ENCODE measurements at places on chromosomes 2 and 18.

DNA sequence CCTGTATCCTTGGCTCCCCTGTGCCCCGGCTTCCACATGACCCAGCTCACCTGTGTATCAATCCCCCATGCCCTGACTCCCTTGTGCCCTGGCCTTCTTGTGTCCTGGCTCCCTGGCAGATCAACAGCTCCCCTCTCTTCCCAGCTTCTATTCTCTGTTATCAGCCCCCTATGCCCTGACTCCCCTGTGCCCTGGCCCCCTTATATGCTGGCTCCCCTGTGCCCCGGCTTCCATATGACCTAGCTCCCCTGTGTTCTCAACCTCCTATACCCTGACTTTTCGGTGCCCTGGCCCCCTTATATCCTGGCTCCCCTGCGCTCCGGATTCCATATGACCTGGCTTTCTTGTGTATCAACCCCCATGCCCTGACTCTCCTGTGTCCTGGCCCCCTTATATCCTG, 209.2 kb downstream of the LOXHD1 start:
- no peak for DNase-seq

DNA sequence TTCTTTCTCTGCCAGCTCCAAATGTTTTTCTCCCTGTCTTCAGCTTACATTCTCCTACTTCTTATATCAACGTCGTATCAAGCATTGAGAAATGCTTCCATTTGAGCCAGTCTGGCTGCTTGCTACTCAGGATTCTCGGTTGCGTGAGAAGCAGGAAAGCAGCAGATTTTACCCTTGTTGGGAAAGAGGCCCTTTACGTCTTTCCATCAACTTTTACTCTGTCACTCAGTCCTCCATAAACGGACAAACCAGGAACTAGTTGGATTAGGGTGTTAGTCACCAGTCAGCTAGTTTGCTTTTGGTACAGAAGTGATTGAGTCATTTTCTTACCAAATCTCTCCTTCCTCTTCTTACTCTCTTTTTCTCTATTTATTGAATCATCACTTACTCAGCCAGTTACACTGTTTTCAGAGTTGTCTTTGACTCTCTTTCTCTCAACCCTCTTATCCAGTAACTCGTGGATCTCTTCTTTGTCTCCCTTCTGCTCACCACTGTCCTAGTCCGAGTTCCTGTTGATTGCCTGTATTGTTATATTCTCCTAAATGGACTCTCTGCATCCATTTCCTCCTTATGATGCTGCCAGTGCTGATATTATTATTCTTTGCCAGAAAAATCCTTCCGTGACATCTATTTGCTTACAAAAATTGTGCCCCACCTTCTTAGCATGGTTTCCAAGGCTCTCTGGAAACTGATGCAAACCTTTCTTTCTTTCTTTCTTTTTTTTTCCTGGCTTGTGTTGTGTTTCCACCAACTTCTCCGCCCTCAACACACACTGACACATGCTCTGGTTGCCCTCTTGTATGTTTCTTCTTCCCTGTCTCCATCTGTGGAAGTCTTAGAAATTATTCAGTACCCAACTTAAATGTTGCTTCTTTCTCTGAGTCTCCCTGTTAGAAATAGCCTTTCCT, 61.5 kb downstream of the VRK2 start:
- DNase-seq = no peak

DNA sequence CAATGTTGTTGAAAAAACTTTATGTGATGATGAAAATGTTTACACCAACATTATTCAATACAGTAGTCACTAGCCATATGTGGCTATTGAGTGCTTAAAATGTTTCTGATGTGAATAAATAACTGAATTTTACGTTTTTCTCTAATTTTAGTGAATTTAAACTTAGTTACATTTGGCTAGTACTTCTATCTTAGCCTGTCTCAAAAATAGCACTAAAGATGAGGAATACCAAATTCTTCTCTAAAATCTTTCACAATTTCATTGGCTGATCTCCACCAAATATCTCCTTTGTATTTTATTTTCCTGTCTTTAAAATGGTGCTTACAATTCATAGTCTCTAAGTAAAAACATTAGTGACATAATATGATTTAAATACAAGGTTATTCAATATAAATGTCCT, 83.7 kb upstream of the RND3 start:
- DNase-seq = no peak

- no peak for DNase-seq
Measured at GRCh38 chr2:6970976-6971480, 53.8 kb downstream of the RNF144A start.

DNA sequence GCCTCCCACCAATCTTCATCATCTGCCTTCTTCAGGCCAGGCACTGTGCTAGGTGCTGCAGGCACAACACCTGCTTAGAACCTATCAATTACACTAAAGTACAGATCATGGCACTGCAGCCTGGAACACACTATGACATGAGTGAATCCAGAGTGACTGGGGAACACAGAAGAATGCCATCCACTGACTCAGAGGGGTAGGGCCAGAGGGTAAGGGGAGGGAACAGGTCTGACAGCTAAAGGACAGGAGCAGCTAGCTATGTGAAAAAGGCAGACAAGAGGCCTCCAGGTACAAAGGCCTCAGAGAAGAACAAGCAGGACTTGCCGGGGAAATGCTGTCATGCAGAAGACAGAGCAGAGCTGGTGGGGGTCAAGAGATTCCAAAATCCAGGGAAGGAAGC, 53.3 kb upstream of the ACAA2 start:
- no peak for DNase-seq

DNA sequence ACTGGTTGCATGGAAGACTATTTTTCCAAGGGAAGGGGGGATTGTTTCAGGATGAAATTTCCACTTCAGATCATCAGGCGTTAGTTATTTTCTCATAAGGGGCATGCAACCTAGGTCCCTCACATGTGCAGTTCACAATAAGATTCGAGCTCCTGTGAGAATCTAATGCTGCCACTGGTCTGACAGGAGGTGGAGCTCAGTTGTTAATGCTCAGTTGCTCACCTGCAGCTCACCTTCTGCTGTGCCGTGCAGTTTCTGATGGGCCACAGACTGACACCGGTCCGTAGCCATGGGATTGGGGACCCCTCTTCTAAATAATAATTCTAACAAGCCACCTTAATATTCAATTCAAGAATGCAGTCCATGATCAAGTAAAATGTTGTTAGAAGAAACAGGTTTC, 34.9 kb downstream of the PLCL1 start:
- no peak for DNase-seq

All from NCI-H2171 (cell line).